T1000 (cell line): ENCODE measurements at places on chromosomes 5 and 9.

- no peak for DNase-seq
Observed at GRCh38 chr9:22401671-22402070, 45.0 kb upstream of the DMRTA1 start.

DNA sequence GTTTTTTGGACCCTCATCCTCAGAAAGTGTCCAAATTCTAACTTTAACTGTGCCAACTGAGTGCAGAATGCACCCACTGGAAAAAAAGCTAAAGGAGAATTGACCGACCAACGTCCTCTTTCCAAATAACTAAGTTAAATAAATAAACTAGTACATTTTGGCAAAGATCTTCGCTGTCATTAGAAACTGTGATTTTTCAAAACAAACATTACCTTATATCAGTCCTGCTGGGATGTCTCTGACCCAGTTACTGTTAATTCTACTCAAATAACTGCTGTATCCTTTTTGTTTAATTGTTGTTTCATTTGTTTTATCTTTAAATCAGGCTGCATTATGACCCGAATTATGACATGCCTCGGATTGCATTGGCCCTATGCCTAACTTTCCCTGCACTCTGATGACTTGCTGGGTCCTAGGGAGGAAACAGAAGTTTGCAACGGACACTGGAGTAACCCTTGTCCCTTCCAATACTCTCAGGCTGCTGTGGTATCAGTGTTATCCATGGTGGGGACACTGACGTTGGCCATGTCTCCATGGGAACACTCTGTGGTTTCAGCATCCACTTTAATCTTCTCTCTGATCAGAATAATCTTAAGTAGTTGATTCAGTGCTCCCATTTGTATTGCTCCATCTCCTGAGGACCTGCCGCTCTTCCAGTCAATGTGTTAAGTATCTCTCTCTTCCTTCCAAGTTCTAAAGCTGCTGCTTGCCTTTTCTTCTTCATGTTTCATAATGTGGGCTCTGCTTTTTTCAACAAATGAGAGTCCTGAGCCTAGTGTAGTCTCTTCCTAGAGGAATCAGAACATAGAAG lies 11.1 kb upstream of the IFNA5 start:
- DNase-seq: no peak

DNA sequence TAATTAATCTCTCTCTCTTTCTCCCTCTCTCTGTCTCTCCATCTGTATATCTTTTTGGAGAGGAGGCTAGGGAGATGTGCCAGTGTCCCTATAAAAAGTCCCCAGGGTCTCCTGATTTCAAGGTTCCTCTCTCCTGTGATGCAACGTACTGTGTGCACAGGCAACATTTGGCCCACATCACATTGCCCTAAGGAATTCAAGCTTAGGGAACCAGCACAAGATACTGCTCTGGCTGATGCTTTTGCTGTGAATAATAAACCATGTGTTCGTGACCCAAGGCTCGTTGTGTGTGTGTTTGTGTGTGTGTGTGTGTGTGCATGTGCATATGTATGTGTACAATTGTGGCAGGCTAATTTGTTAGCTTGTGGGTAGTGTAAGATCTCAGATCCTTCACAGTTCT lies 9.7 kb downstream of the SPATA9 start:
- no peak for DNase-seq

DNA sequence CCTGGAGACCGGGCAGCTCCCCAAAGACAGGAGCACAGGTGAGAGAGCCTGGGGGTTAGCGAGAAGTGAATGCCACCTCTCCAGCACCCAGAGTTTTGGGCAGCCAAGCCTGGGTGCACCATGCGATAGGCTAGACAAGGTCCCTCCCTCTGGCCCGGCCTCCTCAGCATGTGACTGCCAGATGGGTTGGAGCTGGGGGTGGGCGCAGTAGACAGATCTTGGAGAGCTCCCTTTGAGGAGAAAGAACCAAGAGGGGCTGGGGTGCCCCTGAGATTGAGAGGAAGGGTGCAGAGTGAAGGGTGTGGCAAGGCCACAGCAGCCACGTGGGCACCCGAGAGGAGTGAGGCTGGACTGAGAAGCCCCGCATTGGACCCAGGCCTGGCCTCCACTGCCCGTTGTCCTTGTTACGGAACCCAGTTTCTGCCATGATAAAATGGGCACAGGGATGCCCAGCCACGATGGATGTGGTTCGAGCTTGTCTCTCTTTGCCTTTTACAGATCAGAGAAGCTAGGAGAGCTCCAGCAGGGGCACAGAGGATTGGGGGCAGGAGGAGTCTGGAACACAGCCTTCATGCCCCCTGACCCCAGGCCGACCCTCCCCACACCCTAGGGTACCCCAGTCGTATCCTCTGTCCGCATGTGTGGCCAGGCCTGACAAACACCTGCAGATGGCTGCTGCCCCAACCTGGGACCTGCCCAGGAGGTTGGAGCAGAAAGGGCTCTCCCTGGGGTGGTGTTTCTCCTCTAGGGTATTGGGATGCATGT lies 1.4 kb downstream of the TMEM141 start:
- no peak for DNase-seq

GRCh38 chr5:90386099-90386710 lies 23.4 kb downstream of the CETN3 start:
- no peak for DNase-seq

DNA sequence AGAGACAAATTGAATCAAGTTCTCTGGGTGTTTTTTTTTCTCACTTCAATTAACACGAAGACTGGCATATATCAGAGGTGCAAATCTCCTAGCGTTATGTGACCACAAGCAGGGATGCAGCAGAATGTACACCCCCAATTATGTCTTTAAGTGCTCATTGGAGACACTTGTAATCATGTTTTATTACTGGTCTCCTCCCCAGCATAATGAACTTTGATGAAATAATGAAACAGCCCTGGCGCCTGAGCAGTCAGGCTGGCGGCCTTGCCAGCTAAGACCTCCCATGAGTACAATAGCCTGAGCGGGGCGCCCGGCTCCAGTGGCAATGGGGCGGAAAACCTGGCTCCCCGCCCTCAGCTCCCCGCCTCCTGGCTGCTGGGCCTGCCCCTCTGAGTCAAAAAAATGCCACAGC lies 209.4 kb upstream of the MSX2 start:
- no peak for DNase-seq

DNA sequence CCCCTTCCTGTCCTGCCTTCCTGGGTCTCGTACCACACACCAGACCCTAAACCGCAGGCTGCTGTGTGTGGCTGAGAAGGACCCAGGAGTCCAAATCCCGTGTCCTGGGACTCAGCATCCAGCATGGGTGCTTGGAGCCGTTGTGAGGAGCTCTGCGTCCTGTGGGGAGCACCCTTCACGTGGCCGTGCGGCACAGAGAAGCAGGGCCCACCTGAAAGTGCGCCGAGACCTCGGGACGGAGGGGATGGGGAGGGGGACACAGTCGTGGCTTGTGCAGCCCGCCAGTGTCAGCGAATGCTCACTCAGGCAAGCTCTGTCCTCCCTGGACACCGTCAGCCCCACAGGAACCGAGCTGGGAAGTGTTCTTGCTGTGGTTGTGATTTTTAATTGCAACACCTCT lies 244.6 kb downstream of the CACNA1B start:
- DNase-seq: no peak

DNA sequence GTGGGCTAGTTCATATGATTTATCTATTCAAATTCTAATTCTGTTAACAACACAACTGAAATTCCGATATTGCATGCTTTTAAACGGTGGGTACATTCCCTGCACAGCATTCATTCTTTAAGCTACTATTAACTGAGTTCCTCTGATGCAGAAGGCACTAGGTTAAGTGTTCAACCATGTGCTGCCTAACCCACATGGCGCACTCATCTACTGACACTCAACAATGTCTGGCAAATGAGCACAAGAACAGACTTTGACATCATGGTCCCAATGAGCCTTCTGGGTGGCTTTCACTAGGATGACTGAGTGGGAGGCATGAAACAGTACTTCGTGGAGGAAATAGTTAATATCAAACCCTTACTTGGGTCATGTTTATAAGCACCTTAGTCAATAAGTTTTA lies 10.2 kb downstream of the NREP start:
- DNase-seq: no peak

DNA sequence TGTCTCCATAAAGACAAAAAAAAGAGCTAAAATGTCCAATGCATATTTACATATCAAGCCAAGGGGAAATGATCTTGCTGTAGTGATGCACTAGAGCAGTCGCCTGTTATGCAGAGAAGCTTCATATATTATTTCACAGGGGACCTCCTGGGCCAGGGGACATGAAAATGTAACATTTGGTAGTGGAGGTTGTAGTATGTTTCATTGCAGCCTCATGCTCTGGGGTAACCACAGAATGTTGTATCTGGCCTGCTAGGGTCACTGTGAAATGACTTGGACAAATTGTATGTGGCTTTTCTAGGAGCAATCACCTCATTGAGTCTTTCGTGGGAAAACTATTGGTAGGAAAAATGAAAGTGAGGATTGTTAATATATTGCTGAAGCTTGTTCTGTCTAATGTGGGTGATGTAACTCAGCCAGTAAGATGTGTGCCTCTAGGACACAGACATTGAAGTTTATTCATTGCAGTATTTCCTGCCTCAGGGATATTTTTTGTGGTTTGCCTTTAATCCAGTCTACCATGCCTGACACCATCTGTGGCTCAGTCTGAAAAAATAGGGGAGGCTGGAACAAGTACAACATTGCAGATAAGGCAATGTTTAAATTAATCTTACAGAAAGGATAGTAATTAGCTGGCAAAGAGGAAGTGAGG lies 430.8 kb upstream of the TNC start:
- DNase-seq: no peak

GRCh38 chr5:149271716-149272563 lies at the start of gene AFAP1L1:
TSS of gene AFAP1L1 (plus strand) at chr5:149271859. CDS start at chr5:149271969, 110 bp downstream.
- DNase-seq: no peak

DNA sequence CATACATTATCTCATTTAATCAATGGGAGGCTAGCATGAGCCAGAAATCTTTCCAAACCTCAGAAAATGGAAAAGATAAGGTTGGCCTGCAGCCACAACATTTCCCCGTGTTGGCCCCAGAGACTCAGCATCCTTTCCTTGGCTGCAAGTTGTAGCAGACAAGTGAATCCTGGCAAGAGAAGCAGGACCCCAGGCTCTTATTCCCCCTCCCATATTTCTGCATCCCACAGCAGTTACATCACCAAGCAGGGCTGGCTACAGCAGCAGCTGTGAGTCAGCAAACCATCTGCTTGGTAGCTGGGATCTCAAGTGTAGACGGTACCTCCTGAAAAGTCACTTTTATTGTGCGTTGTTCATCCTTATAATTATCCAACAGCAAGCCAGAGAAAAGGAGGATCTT lies 212.4 kb downstream of the GNA14 start:
- no peak for DNase-seq

GRCh38 chr9:129889122-129889940 lies 54.1 kb downstream of the USP20 start:
- no peak for DNase-seq

DNA sequence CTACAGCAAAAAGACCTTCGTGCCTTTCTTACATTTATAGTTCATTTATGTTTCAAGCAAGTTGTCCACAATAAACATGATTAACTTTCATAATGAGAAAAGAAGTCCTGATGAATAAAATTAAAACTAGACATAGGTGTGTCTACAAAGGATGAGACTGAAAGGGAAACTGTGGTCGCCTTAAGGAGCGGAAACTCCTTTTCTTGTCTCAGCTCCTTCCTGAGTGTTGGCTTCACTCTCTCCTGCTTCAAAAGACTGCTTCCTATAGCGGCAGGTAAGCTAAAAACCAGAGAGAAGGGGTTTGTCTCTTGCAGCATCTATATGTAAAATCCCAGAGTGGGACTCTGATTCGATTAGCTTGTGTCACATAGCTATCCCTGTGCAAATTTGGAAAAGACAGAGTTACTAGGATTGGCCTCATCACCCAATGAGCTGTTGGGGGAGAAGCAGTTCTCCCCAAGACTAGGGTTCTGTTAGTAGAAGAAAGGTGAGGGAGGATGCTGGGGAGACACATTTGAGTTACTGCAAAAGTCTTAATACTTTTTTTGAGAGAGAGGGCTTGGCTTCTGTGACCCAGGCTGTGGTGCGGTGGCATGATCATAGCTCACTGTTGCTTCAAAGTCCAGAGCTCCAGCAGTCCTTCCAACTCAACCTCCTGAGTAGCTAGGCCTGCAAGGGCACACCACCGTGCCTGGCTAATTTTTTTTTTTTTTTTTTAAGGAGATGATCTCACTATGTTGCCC lies 16.8 kb upstream of the CTSL start:
- DNase-seq: no peak

DNA sequence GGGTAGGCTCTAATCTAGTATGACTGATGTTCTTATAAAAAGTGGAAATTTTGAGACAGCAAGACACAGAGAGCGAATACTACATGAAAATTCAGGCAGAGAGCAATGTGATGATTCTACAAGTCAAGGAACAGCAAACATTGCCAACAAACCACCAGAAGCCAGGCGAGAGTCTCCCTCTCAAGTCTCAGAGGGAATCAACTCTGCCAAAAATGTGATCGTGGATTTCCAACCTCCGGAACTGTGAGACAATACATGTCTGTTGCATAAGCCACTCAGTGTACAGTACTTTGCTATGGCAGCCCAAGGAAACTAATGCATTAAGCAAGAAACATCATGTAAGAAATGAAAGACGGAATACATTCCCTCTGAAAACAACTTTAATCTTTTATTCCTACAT lies 52.1 kb upstream of the CCNG1 start:
- no peak for DNase-seq

DNA sequence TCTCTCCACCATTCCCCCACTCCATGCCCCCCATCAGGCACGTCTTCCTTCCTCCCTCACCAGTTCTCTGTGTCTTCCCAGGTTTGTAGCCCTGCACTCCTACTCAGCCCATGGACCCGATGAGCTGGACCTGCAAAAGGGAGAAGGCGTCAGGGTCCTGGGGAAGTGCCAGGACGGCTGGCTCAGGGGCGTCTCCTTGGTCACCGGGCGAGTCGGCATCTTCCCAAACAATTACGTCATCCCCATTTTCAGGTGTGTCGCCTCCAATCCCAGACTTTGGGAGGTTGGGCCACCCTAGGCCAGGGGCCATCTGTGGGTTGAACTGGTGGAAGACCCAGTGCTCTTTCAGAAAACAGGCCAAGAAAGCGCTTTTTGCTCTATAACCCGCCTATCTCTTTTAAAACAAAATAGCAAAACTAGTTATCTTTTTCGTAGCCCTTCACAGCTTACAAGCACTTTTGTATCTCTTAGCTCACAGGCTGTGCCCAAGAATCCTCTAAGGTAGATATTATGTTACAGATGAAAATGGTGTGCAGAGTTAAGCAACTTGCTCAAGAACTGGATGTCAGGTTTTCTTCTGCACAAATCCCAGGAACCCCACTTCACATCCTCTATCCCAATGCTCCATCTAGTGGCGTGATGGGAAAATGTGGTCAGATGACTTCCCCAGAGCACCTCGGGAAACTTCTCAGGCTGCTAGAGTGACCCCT lies 56.2 kb downstream of the PLAC8L1 start:
- peak; percentile 36 for DNase-seq

GRCh38 chr5:153237671-153238332 lies 252.7 kb upstream of the GRIA1 start:
- no peak for DNase-seq

GRCh38 chr5:6734781-6735180 lies 21.5 kb downstream of the TENT4A start:
- no peak for DNase-seq

DNA sequence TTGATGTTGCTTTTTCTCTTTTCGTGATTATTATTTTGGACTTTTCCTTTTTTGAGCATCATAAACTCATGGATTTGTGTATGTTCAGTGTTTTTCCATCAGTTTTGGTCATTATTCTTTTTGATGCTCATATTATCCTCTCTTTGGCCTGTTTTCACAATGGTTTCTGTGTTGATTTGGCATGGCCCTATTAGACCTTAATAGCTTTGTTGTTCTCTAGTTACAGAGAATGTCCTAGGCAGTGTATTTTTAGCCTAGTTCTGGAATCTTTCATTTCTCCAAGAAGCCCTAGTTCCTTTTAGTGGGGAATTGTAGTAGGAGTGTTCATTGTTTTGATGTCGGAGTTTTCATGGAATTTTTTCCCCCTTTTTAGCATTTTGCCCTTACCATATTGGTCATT lies 41.3 kb upstream of the ROPN1L start:
- no peak for DNase-seq
